EH (cell line): ENCODE measurements at places on chromosomes 12 and 14.

DNA sequence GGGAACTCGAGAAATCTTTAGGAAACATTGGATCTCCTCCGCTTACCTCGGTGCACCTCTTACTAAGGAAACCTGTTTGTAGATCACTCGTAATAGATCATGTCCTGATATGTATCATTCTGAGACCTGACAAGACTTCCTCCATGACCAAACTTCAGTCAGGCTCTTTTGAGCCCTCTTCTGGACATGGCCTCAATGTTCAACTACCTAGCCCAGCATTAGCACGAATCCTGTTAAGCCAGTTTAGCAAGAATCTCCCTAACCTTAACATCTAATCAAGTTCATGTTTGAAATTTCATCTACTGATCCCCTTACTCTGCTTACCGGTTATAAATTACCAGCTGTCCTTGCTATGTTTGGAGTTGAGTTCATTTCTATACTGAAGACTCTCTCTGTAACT lies 713.9 kb upstream of the USP15 start:
- DNase-seq = no peak

DNA sequence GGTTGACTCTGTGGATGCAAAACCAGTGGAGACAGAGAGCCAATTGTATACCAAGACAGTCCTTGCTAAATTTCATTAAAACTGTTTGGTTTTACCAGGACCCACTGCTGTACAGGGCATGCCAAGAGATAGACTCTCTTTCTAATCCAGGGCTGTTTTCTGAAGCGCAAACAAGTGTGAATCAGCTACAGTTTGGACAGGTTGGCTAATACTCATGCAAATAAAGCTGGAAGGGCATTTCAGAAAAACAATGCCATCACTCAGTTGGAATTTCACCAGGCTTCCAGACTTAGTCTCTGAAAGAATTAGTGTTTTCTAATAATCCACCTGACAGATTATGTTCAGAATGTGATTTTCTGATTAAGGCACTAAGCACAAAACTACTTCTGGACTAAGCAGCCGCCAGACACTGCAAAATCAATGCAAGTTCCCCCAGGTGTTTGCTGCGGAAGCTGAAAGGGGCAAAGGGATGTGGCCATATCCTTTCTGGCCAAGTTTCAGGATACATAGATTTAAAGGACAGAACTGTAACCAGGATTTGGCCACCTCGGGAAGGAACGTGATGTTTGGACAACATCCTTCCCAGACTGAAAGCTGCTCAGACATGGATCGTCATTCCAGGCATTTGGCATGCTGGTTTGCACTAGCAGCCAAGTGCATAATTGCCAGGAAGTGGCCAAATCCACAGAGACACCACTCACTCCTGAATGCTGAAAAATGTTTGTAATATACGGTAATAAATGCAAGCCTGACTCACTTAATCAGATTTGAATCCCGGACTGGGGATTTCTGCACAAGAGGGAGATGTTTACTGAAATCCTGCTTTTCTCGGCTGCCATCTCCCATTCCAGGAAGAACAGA lies 32.0 kb upstream of the CDKN3 start:
- DNase-seq = peak; percentile 91

GRCh38 chr14:75877292-75877691 lies 104.5 kb downstream of the TGFB3 start:
- DNase-seq = peak; percentile 94

- DNase-seq = no peak
Observed at GRCh38 chr14:100767788-100768536, 41.3 kb downstream of the DLK1 start.

GRCh38 chr12:65324551-65324950 lies 46.1 kb downstream of the MSRB3 start:
- no peak for DNase-seq

DNA sequence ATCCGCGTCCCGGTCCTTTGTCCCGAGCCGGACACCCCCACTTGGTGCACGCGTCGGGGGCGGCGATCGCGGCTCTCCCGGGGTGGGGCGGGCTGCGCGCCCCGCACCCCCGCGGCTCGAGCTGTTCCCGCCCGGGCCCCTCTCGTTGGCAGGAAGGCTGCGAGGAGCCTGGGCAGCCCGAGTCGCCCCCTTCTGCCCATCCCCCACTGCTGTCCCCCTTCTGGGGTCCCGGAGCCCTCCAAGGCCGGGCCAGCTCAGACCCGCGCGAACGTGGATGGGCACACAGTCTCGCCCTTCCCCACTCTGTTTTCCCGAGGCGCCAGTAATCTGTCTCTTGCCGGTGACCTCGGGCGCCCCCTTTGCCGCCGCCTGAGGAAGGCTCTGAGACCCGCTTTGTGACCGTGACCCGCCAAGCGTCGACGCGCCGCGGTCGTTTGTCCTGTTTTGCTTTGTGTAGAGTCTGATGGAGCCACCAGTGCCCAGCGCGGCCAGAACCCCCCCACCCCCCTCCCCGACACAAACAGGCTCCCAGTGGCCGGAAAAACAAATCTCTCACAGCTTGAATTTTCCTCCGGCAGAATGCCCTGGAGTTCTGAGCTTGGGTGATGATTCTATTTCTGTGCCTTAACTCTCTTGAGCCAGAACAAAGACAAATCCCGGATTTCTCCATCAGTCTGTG lies 610 bp downstream of the C14orf132 start:
- peak; percentile 54 for DNase-seq

DNA sequence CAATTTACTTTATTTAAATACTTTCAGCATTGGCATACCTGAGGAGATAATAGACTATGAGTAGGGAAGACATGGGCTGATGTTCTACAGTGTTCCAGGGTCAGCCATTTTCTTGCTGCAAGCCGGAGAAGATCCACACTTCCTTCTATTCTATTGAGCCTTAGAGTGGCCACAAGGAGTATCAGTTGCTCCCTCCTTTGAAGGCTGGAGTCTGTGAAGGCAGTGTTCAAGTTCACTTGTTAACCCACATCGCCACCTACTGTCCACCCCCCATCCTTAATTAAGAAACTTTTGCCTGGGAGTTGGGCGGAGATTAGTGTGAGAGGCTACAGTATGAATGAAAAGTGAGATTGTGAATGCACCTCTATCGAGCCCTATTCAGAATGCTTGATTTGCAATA lies 666.6 kb downstream of the NRXN3 start:
- DNase-seq = peak; percentile 68

DNA sequence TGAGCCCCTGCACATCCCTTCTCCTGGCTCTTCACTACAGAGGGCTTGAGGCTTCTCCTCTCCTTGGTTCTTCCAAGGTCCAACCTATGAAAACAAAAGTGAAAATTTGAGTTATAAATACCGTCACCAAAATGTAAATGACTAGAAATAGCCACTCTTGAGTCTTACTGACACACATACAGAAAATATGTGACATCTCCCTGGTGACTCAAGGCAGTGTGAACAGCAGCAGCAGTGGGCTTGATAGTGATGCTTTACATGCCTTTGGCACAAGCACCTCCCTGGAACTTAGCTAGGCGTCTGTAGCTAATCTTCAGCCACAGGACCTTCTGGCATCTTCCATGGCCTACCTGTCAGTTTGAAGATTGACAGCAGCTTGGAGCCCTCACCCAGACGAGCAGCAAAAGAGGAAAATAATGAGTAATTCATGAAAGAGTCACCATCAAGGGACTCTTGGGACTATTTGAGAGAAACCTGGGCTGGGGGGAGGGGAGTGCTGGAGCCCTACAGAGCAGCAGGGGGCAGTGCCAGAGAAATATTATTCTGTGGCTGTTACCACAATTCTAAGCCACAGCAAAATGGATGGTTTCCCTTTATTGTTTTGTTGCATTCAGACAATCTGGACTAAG lies 158.0 kb downstream of the KCNK10 start:
- peak; percentile 27 for DNase-seq

DNA sequence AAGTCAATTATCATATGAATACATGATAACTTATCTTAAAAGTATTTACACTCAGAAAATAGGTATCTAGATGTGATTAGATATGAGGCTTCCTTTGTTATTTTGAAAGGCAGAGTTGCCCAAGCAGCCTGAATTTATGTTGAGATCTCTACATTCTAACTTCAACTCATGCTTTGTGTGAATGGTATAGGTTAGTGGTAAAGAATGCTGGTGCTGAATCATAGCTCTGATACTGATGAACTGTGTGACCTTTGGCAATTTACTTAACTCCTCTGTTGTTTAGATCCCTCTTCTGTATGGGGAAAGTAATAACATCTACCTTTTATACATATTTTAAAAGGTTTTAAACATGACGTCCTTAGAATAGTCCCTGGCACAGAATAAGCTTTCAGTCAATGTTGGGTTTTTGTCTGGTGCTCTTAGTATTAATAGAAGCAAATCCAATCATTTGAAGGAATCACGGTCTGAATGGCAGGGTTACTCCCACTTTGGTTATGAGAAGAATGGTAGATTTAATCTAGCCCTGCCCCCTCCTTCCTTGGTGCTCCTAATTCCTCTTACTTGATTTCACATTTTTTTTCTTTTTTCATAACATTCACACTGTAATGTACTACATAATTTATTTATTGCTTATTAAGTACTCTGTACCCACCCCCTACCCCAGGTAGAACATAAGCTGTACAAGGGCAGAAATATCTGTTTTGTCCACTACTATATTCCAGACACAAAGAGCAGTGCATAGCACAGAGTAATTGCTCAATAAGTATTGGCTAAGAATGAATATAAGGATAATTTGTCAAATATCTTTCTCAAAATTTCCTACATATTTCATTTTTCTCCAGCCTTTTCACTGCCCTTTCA lies 203.3 kb upstream of the KRR1 start:
- no peak for DNase-seq

GRCh38 chr12:104057771-104058197 lies 6.5 kb upstream of the HCFC2 start:
- peak; percentile 47 for DNase-seq

- DNase-seq = no peak
Observed at GRCh38 chr12:33876618-33877017, 145.7 kb upstream of the ALG10 start.
